ENCODE measurements at places on chromosomes 5 and 9.

DNA sequence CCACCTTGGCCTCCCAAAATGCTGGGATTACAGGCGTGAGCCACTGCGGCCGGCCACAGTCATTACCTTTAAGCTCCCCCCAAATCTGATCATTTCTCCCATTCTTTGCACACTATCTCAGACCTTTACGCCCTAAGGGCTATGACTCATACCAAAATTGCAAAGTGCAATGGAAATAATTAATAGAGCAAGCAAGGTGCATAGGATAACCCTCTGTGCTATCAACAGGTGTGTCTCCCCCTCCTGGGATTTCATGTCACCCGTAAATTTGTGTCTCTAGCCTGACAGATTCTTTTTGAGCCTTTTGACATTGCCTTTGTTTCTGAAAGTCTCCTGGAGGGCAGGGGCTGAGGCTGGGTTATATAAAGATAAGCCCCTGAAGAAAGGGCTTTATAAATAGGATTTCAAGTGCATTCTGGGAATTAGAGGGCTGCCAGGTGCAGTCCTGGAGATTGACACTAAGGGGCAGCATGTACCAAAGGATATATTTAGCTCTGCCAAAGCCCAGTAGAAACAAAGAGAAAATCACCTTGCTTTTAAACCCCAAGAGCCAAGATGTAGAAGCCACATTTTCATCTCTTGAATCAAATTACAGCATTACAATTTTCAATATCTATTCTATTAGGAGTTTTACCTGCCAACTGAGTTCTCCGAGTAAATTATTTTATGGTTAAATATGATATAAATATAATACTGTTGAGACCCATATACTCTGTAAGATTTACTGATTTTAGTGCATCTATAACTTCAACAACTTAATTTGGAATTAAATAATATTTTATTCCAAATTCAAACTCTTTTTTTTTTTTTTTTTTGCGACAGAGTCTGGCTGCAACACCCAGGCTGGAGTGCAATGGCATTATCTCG, 18.2 kb downstream of the S100Z start:
- DNase-seq, result peak; percentile 27

DNA sequence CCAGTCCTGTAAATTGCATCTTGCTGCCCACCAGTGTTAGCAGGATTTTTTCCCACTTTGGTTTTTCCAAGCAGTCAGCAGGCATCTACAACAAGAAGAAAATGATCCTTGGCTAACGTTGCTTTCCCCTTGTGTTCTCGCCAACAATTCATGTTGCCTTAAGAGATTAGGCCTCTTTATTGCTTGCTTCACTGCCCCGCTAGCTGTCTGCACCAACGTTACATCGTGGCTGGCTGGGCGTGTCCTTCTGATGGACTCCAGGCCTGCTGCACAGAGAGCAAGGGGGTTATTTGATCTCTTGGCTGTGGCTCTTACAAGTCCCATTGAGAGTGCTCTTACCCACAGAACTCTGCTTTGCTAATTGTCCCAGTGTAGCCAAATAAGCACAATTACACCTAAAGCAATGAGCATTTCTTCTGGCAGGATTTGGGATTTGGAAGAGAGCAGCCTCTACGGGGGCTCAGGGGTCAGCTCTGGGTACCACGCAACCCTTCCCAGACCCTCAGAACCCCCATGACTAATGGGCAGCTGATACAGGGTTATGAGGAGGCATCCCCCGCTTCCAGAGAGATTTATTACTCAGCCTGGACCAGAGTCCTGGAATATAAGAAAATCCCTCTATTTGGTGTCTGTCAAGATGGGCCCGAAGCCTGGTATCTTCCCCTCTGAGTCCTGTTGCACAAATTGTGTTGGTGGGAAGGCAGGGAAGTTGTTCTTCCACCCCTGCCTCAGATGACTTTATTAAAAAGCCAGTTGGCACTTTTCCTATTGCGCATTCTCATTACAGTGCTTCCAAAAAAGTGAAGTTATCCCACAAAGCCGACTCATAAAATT, 17.6 kb downstream of the DCANP1 start:
- no peak for DNase-seq

- DNase-seq, result no peak
Measured at GRCh38 chr9:98108531-98109031, 10.4 kb downstream of the TRIM14 start.

DNA sequence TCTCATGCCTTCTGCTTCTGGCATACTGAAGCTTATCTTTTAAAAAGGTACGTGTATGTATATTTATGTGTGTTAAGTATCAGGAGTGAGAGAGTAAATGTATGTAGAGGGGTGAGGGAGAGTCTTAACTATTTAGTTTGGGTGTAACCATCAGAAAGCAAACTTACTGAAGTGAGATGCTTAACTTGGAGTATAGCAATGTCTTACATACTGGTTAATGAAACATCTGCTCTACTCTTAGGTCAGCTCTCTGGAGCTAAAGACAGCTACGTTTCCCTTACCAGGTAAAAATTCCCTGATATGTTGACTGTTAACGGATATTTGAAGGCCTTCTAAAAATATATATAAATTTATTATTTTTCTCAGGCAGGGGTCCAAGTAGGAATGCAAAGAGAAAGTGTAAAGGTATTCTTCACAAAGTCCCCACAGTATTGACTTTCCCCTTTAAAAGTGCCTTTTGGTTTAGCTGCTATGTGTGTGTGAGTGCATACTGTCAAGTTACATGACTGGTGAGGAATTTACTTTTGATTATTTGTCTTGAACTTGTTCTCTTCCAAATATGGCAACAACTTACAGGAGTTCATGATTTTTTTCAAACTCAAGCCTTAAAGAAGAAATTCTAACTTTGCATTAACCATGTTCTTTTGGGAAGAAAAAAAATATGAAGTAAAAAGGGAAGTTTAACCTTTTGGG, 12.3 kb upstream of the C5orf24 start:
- DNase-seq, result no peak

DNA sequence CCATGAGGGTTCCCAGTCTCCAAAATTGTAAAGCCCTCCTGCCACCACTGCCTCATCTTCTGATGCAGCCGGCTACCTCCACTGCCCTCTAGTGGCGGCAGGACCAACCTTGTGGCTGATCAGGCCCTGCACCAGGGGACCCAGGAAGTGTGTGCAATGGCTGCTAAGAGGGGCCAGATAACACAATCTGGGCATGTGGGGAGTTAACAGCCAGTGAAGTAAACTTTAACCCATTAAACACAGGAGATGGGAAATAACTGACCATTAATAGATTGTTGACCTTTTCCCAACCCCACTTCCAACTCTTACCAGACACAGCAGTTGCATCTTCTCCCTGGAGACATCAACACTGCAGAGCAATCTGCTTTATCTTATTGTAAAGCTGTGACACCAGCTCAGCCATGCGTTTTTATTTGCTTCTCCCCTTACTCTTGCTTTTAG, 63.3 kb downstream of the FREM1 start:
- DNase-seq, result peak; percentile 10

- no peak for DNase-seq
Measured at GRCh38 chr9:93001031-93001430, 53.7 kb downstream of the FGD3 start.

- no peak for DNase-seq
Measured at GRCh38 chr9:99595796-99596195, 225.9 kb upstream of the NR4A3 start.

DNA sequence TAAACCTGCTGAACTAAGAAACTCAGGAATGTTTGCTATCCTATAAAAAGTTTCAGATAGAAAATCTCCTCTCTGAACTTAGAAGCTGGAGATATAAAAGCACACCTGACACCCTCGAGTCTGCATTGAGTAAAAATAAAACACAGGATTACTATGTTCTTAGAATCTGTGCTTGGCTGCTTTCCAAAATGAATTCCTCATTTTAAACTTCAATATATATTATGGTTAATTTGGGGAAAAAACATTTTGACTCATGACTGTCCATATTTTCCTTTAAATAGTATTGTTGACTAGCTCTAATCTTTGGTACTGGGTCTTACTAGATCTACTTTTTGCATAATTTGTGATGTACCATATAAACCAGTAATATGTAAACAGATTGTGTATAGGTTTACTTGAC, 36.7 kb downstream of the FBXW2 start:
- no peak for DNase-seq

GRCh38 chr9:126386088-126386487, 59.5 kb downstream of the MVB12B start:
- no peak for DNase-seq

DNA sequence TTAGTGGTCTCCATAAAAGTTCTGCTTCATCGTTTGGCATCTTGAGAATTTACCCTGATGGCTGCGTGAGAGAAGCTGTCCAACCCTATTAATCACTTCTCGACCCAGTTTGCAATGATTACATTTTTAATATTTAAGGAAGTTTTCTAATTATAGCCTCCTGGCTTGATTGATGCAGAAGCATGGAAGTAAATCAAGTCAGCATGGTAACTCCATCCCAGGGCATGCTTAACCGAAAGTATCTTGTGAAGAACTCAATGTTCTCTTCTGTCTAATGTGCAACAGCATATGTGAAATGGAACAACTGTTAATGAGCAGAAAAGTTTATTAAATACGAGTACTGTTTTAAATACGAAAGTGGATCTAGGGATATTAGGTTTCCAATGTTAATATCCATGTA, 278.9 kb upstream of the CD180 start:
- DNase-seq, result no peak

DNA sequence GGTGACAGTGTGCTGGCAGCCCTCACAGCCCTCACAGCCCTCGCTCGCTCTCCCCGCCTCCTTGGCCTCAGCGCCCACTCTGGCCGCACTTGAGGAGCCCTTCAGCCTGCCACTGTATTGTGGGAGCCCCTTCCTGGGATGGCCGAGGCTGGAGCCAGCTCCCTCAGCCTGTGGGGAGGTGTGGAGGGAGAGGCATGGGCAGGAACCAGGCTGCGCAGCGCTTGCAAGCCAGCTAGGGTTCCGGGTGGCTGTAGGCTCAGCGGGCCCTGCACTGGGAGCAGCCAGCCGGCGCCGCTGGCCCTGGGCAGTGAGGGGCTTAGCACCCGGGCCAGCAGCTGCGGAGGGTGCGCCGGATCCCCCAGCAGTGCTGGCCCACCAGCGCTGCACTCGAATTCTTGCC, 177.0 kb downstream of the MSX2 start:
- DNase-seq, result no peak

DNA sequence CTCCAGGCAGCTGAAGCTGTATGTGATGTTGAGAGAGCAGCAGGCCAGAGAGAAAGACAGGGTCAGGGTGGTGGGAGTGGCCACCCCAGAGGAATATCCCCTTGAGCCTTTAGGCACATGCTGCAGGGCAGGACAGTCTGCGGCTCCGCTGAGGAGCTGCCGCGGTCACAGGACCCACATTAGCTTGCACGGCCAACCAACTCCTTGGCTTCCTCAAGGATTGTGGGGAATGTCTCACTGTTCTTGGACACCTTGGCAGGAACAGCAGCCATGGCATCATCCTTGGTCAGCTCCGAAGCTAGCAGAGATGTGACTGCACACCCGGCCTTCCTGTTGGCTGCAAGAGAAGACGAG, 27.8 kb downstream of the PCDHGC5 start:
- DNase-seq, result no peak

DNA sequence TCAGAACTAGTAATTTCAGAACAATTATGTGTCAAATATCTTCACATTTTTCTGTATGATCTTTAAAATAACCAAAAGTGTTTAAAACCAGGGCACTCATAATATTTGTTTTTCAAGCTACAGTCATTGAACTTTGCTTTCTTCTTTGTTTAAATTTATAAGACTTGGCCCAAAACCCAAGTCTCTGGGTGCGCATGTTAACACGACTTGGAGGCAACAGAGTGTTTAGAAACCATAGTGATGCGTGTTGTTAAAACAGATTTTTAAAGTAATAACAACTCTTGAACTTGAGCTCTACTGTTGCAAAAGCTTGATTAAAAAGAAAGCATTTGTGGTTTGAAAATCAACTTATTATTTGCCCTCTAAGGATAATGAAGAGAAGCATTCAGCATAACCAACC, 26.0 kb upstream of the GRIN3A start:
- DNase-seq, result no peak

GRCh38 chr9:122219856-122220672, 8.7 kb downstream of the LHX6 start:
- no peak for DNase-seq

DNA sequence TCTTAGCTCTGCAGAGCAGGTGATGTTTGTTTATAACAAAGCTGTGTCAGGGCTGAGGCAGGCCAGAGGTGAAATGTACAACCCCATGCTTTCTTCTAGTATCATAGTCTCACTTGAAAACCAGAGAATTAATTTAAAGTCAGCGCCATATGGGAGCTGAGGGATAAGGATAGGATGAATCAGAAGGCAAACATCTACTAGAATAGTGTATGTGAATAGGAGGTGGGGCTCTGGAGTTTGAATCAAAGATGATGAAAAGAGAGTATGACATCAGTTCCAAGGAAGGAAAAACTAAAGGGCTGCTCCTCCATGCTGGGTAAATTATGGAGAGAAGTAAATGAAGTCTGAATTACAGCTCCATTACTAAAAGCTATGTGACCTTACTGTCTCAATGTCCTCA, 441.5 kb downstream of the RASEF start:
- no peak for DNase-seq

- no peak for DNase-seq
Measured at GRCh38 chr9:127333221-127334064, 63.5 kb upstream of the SLC2A8 start.

DNA sequence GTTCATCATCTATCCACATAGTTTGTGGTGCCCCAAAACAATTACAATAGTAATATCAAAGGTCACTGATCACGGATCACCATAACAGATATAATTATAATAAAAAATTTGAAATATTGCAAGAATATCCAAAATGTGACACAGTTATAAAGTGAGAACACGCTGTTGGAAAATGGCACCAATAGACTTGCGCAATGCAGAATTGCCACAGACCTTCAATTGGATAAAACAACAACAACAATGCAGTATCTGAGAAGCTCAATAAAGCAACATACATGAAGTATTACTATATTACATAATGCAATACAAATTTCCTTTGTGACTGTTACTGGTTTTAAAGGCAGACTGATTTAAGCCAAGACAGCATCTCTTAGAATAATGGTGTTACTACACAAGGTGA, 44.7 kb upstream of the PRRC1 start:
- DNase-seq, result no peak

DNA sequence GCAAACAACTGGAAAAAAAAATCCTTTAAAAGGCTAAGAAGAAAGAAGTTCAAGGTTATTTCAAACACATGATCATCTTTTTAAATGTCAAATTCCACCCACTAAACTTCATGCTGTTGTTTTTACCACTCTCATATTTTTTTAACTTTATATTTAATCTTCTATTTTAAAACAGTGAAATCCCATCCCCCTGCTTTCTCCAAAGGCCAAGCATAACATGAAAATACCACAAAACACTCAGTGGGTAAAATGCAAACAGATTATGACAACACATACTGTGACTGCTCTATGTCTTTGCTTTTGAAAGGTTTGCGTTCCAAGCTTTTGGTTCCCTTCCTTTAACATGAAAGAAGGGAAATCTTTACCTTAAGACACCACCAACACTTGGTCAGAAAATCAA, 127.6 kb downstream of the SNCAIP start:
- no peak for DNase-seq

All from activated T-helper 9 cell treated with anti-CD3 and anti-CD28 coated beads, Interleukin-2, amount 50 U/mL, for 16 hours (primary cell).